D721Med (cell line): ENCODE measurements at places on chromosomes 6 and 20.

- DNase-seq: no peak
These were observed 186.7 kb downstream of the NKAIN2 start for GRCh38 chr6:123990376-123990775.

GRCh38 chr20:50073500-50073899 is 39.5 kb downstream of the UBE2V1 start:
- no peak for DNase-seq

DNA sequence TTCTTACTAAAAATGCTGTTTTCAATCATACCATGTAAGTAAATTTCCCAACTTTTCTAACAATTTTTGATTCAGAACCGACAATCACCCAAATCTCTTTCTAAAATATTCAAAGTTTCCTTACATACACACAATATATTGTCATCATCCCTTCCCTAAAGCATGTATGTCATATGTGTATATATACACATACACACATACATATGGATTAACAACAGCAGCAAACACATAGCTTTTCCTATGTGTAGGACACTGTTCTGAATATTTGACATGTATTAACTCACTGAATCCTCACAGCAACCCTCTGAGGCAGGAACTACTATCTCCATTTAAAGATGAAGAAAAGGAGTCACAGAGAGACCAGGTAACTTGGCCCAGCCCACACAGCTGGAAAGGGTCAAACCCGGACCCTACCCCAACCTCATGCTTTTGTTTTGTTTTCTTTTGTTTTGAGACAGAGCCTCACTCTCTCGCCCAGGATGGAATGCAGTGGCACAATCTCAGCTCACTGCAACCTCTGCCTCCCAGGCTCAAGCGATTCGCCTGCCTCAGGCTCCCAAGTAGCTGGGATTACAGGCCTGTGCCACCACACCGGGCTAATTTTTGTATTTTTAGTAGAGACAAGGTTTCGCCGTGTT is 7.2 kb downstream of the FYN start:
- DNase-seq: no peak

DNA sequence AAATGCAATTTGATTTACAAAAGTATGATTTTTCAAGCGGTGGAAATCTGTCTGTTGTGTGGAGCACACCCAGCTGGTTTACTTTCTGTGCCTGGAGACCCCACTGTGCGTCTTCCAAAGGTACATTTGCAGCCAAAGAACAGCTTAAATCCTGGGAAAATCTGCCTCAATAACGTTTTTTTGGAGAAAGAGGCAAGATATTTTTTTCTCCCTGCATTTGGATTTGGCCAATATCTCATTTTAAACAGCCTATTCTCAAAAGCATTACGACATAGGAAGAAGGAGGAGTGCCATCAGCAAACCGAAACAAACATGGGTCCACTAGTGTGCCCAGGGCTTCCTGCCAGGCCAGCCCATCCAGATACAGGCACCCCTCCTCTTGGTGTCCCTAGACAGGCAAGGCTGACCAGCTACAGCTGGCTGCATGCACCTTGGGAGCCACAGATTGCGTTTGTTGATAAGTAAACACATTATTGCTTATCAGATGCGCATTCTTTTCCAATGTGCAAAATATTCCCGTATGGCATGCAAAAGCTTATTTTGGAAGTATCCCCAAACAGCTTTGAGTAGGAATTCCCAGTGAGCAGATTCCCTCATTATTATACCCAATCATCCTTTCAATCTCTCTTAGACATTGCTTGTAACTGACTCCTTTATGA is 184.5 kb upstream of the MARCKS start:
- no peak for DNase-seq

DNA sequence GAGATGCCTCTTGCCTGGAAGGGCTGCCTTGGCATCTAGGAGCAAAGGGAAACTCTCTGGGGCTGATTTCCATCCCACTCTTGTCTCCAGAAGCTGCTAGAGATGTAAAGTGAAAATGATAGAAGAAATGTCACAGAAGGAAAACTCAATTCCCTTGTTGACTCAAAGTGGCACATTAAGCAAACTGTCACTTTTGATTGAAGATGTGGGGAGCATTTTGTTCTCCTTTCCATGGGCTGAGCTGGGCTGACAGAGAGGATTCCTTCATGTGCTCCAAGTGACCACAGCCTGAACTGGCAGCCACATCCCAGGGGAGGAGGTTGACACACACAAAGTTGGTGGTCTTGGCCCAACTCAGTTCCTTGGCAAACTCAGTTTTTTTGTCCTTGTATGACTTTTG is 9.8 kb downstream of the GPR31 start:
- no peak for DNase-seq

DNA sequence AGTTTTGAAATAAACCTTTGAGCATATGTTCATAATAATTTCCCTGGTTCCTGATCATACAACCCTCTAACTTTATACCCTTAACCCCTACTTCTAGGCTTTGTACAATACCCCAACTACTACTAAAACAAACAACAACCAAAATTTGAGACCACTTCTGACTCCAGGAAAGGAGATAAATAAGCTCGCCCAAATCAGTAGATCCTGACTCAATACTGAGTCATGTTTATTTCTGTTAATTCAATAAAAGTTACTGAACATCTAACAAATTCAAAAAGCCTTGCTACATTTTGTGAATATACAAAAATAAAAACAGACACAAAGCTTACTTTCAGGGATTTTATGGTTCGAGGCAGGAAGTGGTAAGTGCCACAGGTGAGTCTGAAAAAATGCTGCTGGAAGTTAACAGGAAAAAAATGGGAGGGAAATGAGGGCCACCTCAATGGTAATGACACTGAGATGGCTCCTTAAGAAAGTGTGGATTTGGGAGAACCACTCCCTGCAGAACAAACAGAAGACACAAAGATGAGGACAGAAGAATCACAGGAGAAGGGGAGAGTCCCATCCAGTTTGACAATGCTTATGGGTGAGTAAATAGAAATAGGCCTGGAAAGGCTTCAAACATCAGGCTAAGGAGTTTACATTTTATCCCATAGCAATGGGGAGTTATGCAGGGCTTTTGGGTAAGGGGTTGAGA is 63.4 kb downstream of the DST start:
- no peak for DNase-seq

DNA sequence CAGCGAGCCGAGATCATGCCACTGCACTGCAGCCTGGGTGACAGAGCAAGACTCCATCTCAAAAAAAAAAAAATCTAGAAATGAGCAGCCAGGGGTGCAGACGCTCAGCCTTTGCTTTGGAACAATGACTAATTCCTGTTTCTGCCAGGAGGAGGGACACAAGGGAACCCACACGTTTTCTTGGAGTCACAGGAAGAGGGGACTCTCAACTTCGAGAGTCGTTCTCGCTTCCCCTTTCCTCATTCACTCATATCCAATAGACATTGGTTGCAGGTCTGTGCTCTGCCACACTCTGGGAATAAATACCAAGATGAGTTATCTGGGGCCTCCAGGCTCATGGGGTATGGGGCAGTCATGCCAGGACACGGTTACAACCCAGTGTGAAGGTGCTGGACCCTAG is 91.5 kb upstream of the RREB1 start:
- no peak for DNase-seq

DNA sequence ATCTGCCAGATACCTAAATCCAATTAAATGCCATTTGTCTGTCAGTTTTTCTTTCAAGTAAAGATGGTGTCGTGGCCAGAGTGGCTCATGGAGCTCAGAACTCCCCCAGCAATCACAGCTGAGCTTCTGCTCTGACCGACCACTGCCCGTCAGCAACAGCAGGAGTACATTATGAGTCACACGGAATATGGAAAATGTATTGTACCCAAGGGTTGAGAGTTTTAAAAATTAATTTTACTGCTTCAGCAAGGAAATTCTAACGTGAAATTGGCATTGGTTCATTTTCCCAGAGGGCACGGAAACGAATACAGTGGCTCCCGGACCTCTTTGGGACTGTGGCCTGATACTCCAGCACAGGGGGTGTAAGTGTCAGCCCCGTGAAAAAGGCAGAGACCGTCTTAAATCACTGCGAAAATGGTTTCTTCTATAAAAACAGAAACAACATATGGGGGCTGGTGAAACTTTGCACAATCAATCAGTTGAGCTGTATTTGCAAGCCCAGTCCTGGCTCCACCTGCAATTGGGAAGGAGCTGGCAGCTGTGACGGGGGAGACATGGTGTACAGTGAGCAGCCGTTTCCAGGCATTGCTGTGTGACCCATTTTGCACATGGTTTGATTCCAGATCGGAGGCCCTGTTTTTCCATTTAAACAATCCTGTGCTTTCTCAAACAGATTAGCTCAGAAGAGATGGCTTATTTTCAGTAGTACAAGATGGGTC is 12.8 kb downstream of the NPEPL1 start:
- no peak for DNase-seq

DNA sequence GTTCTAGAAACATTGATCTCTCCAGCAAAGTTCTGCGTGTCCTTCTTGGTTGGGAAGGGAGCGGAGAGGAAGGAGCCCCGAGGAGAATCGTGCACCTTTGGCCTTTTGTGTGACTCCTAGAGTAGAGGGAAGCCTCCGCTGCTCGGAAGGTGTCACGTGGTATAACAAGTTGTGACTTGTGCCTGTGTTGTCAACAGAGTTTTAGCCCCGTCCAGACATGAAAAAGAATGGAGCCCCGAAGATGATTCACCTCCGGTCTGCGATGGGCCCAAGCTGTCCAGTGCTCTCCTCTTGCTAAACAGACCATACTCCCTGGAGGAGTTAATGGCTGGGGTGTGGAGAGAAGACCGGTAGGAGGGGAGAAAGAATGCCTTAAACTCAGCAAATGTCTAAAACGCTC is 7.0 kb downstream of the EYA2 start:
- no peak for DNase-seq

- no peak for DNase-seq
These were observed 72.4 kb upstream of the BTBD3 start for GRCh38 chr20:11845340-11845739.

DNA sequence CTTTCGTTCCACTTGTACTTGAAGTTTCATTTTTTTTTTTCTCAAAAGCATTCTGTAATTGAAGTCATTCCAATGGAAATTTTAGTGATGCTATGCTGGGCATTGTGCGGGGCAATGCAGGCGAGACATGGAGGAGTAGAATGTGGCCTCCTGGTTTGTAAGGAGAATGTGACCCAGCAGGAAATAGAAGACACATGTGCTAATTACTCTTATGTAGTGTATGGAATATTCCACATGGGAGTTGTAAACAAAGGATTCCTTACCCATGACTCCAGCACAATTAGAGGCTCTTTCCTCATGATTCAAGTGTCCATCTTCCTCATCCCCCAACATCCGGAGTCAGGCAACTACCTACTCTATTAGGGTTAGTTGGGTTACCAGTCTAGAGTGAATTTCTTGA is 14.9 kb upstream of the RFPL4B start:
- no peak for DNase-seq

DNA sequence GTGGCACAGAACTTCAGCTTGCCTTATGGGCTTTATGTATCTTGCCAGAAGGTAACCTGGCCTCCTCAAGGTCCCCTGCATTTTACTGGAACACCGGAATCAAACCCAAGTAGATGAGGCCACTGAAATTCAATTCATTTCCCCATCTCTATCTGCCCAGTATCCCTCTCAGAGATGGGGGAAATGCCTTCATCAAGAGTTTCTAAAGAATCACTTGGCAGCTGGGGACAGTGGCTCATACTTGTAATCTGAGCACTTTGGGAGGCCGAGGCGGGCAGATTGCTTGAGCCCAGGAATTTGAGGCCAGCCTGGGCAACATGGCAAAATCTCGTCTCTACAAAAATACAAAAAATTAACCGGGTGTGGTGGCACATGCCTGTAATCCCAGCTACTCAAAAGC is 12.9 kb downstream of the MDGA1 start:
- no peak for DNase-seq

DNA sequence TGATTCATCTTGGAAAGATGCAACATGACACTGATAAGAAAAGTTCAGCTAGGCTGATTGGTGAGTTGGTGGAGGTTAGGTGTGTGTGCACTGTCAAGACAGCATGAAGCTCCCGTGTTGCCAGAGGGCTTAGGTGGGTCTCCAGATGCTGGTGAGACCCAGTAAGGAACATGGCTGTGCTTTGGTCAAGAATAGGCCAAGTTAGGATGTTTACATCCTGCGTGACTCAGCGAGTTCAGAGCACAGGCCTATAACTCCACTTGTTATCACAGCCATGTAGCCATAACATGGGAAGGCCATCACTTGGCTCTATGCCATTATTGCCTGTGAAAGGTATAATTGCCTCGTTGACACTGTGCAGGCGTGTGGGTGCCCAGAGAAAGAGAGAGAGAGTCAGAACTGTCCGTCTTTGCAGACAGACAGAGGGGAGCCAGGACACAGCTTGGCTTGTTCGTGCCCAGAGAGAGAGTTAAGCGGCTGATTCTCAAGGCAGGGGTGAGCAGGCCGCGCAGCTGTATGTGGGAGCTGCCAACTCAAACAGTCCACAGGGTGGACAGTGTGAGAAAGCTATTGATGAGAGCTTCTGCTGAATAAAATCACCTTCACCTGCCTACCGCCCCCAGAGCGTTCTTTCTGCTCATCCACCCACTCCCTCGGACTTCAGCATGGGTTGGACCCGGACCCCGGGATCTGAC is 43.5 kb downstream of the OR2B6 start:
- DNase-seq: no peak

DNA sequence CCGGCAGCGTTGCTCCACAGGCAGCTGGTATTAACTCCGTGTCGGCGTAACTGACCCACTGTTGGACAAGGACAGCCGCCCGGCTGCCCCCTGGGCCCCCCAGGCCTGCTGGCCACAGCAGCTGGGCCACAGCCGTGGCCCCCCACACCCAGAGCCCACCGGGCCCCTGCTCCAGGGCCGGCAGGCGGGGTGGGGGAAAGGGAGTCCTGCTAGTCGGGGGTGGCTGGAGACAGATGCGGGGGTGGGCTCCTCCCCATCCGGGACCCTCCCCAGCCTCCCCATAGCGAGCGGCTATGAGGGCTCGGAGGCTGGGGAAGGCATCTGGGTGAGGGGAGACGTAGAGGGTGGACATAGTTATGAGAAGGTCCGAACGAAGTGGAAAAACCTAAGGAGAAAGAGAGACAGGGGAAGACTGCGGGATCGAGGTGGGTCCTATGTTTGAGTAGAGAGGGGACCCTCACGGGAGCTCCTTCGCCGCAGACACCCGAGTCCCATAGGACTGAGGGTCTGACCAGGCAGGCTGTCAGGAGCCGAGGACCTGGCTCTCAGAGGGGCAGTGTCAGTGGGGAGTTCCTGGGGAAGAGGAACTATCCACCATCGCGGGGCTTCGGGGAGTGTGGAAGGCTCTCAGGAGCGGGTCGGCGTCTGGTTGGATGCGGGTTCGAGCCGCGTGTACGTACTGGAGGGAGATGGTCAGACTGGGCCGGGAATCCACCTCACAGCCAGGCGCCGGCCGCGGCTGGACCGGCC is 511 bp downstream of the VARS1 start:
- DNase-seq: no peak

GRCh38 chr6:41271901-41272395 is 14.5 kb downstream of the TREM1 start:
- DNase-seq: no peak

DNA sequence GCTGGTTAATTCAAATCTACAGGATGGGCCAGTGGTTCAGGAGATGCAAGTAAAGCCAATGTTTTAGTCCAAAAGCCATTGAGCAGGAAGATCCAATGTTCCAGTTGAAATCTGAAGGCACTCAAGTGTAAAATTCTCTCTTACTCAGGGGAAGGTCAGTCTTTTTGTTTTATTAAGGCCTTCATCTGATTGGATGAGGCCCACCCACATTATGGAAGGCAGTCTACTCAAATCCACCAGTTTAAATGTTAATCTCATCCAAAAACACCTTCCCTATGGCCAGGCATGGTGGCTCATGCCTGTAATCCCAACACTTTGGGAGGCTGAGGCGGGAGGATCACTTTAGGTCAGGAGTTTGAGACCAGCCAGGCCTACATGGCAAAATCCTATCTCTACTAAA is 31.3 kb upstream of the BEND6 start:
- no peak for DNase-seq
